ENCODE measurements at places on chromosomes 12 and 14. TPM values are rescaled to one million over a fixed set of nuclear protein-coding genes. Genes with fewer than 3 reads are reported as not detected.

Gene TMEM229B
- total RNA-seq, result 0.93 TPM

Gene OTOGL
- total RNA-seq, result 0.03 TPM

Gene DIO2
- total RNA-seq, result 0.10 TPM

Gene KLRF1
- not detected for total RNA-seq

GRCh38 chr14:95062946-95063345 is 94.4 kb downstream of the DICER1 start:
- no peak for DNase-seq

GRCh38 chr12:128857133-128857763 is 4.0 kb downstream of the GLT1D1 start:
- no peak for DNase-seq

DNA sequence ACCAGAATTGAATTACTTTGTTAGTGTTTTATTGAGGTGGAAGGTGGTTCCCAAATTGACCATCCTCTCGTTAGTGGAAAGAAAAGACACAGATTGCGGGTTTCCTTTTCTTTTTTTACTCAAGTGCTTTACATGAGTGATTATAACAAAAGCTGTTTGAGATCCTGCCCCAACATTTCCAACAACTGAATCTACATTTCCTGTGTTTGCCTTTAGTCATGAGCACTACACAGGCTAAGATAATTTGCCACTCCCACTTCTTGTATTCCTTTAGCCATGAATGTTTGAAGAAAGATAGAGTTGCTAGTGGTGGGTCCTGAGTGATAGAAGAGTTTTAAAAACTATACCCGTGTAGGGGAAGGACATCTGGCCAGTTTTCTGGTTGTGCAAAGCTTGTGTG is 16.0 kb downstream of the RERGL start:
- DNase-seq, result no peak

GRCh38 chr12:92365333-92365732 is 219.7 kb upstream of the BTG1 start:
- no peak for DNase-seq

GRCh38 chr14:72898448-72898847 is 4.5 kb upstream of the DPF3 start:
- no peak for DNase-seq

GRCh38 chr14:80930836-80931389 is 10.6 kb downstream of the CEP128 start:
- DNase-seq, result no peak

DNA sequence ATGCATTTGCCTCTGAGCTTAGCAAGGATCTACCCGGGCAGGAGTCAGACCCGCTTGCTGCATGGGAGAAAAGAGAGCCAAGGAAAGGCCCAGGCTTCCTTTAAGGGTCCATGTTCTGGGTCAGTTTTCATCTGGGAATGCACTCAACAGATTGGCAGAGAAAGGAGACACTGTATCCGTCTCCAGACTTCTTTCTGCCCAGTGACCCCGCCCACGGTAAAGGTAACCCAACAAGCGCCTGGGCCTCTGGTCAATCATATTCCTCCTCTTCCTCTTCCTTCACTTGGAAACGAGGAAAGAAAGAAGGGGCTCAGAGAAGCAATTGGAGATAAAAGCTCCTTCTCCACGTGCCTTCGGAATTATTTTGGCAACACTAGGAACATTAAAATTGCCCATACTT is 27.1 kb upstream of the TCP11L2 start:
- no peak for DNase-seq

DNA sequence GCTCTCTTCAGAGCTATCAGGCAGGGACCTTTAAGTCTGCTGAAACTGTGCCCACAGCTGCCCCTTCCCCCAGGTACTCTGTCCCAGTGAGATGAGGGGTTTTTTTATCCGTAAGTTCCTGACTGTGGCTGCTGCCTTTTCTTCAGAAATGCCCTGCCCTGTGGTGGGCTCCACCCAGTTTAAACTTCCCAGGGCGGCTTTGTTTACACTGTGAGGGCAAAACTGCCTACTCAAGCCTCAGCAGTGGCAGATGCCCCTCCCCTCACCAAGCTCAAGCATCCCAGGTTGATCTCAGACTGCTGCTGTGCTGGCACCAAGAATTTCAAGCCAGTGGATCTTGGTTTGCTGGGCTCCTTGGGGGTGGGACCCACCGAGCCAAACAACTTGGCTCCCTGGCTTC is 46.9 kb upstream of the SLC16A7 start:
- DNase-seq, result no peak

- no peak for DNase-seq
Observed at GRCh38 chr12:90940872-90941499, 14.0 kb downstream of the CCER1 start.

DNA sequence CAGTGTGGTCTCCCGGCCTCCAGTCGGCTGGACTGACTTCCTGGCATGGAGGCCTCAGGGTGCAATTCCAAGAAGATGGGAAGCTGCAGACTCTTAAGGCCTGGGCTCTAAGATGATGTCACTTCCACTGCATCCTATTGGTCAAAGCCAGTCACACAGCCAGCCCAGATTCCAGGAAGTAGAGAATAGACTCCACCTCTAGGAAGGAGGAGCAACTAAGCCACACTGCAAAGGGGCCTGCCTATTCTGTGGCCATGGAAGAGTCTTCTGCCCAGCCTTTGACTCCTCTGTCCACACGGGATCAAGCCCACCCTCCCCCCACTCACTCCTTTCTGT is 103.9 kb upstream of the RFLNA start:
- no peak for DNase-seq

DNA sequence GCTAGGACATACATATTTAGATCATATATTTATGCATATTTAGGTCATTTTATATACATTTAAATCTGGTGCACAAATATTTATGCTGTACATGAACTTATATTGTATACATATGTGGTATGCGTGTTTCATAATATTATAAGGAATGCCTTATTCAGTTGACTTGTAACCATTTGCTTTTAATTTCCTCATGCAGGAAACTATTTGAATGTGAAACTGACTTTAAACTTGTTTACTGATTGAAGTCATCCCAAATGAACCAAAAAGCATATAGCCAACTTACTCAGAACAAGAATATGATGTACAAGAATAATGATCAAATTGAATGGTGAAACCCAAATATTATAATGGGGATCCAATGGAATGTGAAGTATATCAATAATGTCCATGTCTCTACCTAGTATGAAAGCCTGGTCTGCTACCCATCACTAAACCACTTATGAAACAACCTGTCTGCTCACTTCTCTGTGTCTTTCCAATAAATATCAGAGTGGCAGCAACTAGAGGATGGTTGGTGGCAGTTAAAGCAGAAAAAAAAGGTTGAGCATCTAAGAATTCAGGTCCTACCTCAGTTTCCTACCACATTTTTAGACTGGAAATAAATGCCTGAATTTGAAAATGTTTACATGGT is 38.3 kb downstream of the RPS6KA5 start:
- DNase-seq, result no peak

DNA sequence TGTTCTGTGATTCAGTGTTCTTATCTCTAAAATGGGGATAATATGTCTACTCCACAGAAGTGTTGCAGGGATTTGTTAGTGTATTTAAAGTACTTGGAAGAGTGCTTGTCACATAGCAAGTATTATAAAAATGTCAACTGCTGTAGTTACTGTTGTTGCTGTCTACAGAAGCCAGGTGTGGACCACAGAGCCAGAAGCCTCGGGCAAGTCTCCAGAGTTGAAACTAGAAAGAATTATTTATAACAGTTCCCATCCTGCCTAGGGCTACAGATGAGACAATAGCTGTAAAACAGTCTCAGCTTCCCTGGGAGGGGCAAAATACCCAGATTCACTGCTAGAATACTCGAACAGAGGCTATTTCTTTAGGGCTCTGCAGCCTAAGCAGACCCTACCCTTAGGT is 55.4 kb upstream of the FUT8 start:
- no peak for DNase-seq

GRCh38 chr14:64775081-64775777 is 71.0 kb downstream of the PLEKHG3 start:
- DNase-seq, result no peak

- DNase-seq, result no peak
Observed at GRCh38 chr12:5429741-5430557, 2.0 kb upstream of the NTF3 start.

Data from left lobe of liver (tissue), 2 donors.